ENCODE measurements at places on chromosomes 2 and 18.

DNA sequence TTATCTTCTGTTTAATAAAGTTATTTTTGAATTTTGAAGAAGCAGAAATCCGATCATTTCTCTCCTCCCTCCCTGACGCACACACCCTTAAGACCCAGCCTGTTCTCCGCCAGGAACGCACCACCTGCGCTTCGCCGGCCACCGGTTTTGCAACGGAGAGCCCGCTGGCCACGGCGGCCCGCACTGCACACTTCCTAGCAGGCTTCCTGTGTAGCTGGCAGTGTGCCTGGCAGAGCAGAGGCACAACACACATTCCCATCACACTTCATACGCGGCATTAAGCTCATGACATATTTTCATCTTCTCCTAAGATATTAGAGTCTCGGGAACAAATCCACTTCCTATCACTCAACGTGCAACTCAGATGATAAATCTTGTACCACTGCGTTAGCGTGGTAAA is 148.0 kb downstream of the HDAC4 start:
- DNase-seq, result peak; percentile 82

- DNase-seq, result no peak
Observed at GRCh38 chr2:228102949-228103348, 78.5 kb downstream of the SPHKAP start.

GRCh38 chr2:7047661-7048060 is 130.4 kb downstream of the RNF144A start:
- DNase-seq, result no peak

- DNase-seq, result no peak
Observed at GRCh38 chr2:36482576-36483214, 115.3 kb downstream of the FEZ2 start.

DNA sequence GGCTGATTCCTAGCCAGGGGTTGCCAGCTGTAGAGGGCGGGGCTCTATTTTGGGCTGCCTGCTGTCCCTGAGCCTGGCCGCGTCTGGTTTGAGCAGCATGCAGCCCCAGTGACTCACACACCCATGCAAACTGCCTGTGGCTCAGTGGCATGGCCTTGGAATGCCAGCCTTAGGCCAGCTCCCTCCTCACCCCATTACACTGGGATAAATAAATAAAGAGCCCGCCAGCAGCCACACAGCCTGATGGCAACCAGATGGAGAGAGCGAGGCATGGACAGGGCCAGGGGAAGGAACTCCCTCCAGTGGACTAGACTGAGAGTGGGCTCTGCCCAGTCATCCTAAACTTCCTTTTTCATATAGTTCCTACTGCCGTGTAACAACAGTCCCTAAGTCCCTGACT is 18.3 kb downstream of the NHEJ1 start:
- no peak for DNase-seq

GRCh38 chr2:48146552-48146951 is 240.3 kb upstream of the FBXO11 start:
- DNase-seq, result no peak

DNA sequence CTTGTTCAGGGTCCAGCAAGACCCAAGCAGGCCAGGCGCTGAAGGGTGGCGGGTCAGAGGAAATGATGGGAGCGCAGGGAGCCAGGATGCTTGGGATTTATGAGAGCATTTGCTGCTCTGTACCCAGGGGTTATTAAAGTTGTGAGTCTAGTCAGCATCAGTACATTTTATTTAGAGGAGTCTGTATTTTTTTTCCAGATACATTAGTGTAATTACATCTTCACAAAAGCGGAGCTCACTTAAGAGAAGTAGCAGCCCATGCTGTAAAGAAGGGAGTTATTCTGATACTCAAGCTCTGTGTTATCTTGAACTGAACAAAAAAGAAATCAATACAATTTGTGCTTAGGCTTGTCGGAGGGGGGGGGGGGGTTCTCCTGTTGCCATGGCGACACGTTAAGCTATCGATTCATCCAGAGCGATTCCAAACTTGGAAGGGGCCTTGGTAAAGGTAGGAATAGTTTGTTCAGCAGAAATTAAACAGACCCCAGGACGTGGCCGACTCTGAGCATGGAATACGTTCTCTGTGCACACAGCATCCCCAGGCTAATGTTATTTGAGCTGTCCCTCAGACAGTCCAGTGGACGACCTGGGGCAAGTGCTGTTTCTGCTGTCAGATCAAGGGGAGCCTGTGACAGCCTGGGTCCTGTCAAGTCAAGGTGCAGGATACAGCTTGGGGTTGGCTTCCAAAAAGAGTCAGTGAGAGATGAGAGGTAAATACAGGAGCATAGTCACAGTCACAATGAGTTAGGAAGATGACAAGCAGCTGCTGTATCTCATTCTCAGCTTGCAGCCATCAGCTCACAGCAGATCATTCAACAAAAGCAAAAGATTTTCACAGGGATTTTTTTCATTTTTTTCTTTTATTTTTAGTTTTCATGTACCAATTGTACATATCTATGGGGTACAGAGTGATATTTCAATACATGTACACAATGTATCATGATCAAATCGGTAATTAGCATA is 387.6 kb downstream of the DCDC2C start:
- DNase-seq, result no peak

GRCh38 chr18:26806224-26806623 is 59.3 kb downstream of the AQP4 start:
- DNase-seq, result no peak

GRCh38 chr2:85327160-85327821 is 498 bp downstream of the TGOLN2 start:
- peak; percentile 46 for DNase-seq

GRCh38 chr2:219175928-219176817 is 552 bp downstream of the CNPPD1 start:
- peak; percentile 50 for DNase-seq

DNA sequence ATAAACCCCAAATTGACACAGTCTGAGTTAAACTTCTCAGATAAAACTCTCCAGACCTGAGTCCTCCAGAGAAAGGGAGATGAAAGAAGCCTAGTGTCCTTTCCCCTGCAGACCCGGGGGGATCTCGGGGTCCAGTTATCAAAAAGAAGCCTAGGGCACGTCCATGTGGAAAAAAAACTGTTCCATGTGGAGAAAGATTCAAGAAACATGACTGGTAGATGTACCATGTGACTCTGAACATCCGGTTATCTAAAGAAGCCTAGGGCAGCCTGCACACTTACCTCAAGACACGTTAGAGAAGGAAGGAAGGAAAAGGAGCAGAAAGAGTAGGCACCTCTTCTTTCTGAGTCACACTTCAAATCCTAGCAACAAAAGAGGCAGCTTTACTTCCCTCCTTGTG is 421.0 kb downstream of the LRATD1 start:
- DNase-seq, result no peak

DNA sequence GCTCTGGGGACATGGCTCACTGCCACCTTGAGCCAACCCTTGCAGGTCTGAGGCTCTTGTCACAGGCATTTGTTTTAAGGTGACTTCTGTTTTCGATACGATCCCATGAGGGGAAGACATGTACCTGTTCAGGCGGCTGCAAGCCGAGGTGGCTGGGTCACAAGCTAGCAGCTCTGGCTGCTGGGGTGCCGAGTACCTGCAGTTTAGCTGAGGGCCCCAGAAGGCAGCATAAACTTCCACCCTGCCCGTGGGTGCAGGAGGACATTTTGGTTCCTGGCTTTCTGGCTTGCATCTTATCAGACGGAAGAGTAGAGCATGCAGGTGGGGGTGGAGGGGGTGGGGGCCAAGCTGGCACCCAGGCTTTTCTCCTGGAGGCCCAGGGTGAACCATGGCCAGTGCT is 28.4 kb downstream of the COA5 start:
- no peak for DNase-seq

GRCh38 chr2:172070936-172071335 is 14.4 kb upstream of the DLX1 start:
- no peak for DNase-seq

- DNase-seq, result no peak
Observed at GRCh38 chr2:234682492-234683228, 185.8 kb upstream of the ARL4C start.

DNA sequence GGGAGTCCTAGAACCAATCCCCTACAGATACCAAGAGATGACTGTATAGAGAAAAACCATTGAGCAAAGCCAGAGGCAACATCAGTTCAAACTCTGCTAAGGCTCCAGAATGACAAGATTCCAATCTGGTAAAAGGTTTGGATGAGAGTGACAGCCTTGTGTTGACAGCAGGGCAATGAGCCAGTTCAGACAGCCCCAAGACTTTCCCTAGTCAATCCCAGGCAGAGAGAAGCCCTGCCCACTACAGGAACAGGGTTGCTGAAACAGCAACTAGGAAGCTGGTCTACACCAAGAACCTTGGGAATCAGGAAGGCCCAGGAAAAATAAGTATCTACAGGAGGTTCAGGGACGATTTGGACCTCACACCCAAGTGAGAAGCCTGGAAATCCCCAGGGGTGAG is 3.3 kb downstream of the PSTPIP2 start:
- DNase-seq, result no peak

DNA sequence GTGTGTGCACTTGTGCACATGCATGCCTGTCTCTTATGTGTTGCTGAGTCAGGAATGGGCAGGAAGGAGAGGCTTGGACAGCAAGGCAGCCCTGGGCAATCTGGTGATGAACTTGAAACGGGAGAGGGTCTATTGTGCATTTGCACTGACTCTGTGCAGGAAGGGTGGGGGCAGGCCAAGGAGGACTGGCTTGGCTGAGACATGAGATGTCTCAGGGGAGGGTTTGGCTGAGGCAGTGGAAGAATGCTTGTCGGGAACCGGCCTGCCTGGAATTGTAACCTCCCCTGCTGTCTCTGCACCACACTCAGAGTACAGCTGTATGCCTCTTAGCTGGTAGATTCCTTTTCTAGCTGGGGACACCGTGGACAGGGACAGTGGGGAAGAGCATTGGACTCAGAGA is 176.1 kb upstream of the TNP1 start:
- DNase-seq, result no peak

GRCh38 chr18:23864624-23865023 is 149.9 kb upstream of the TTC39C start:
- DNase-seq, result no peak

DNA sequence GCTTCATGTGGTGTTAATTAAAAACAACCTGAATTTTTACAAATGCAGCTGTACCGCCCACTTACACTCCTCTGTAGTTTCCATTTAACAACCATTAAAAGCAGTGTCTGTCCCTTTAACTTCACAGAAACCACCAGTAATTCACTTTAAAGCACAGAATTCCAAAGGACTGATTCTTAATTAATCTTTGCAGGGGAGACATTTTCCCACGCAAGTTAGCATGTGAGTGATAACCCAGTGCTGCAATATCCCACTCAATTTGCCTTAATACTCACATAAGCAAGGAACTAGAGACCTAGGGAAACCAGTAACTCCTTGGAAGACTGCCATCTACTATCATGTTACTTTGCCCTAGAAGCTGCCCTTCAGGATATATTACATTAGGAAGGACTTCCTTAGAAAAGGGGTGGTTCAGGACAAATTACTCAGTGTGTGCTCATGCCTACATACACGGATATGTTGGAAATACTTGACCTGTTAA is 102.3 kb downstream of the OSR1 start:
- no peak for DNase-seq
